NCI-H460 (cell line): ENCODE measurements at places on chromosomes 1 and 21. TPM values are rescaled to one million over a fixed set of nuclear protein-coding genes. Genes with fewer than 3 reads are reported as not detected.

Gene SPRR2G
- total RNA-seq: not detected in 2 replicates

Gene DPT
- not detected in 2 replicates for total RNA-seq

Gene IPO13
- 10.1 and 11.6 TPM in 2 replicates for total RNA-seq

Gene HES3
- not detected in 2 replicates for total RNA-seq

Gene AGRN
- 37.8 and 48.0 TPM in 2 replicates for total RNA-seq

Gene PLEKHA6
- 0.07 and 0.14 TPM in 2 replicates for total RNA-seq

Gene FCRL2
- total RNA-seq: not detected in 2 replicates

Gene FNDC5
- total RNA-seq: 0.59 TPM in 1 of 2 replicates, not detected in the other

Gene DIRAS3
- total RNA-seq: not detected in 2 replicates

Gene DOCK7
- total RNA-seq: 41.9 and 48.6 TPM in 2 replicates

Gene FOXO6
- 0.05 TPM in 1 of 2 replicates, not detected in the other for total RNA-seq

Gene KCNN3
- total RNA-seq: 0.40 and 0.61 TPM in 2 replicates

Gene OR6K3
- not detected in 2 replicates for total RNA-seq

Gene SHISAL2A
- total RNA-seq: not detected in 2 replicates

Gene AKR7A3
- total RNA-seq: 0.17 and 0.22 TPM in 2 replicates

Gene OXCT2
- 0.46 and 0.74 TPM in 2 replicates for total RNA-seq

Gene NDUFS5
- 349 and 358 TPM in 2 replicates for total RNA-seq

Gene OR2T35
- not detected in 2 replicates for total RNA-seq

Gene SLC22A15
- total RNA-seq: 0.14 and 0.42 TPM in 2 replicates

Gene KRTAP13-2
- total RNA-seq: not detected in 2 replicates

Gene RNU1-2
- under 0.01 TPM in 2 replicates for total RNA-seq

Gene DEPDC1
- total RNA-seq: 181 and 192 TPM in 2 replicates

Gene DDAH1
- 34.0 and 34.3 TPM in 2 replicates for total RNA-seq

Gene FMO1
- total RNA-seq: not detected in 2 replicates

Gene ST6GALNAC3
- total RNA-seq: 0.67 and 0.87 TPM in 2 replicates

Gene FAAH
- 0.17 and 0.54 TPM in 2 replicates for total RNA-seq

Gene CELA2A
- not detected in 2 replicates for total RNA-seq

Gene JUN
- total RNA-seq: 10.2 and 11.1 TPM in 2 replicates

Gene CROCC
- 3.3 and 4.8 TPM in 2 replicates for total RNA-seq
